ENCODE measurements at places on chromosomes 4 and X.

- no peak for DNase-seq
Observed at GRCh38 chr4:169791062-169791461, 33.3 kb upstream of the HPF1 start.

DNA sequence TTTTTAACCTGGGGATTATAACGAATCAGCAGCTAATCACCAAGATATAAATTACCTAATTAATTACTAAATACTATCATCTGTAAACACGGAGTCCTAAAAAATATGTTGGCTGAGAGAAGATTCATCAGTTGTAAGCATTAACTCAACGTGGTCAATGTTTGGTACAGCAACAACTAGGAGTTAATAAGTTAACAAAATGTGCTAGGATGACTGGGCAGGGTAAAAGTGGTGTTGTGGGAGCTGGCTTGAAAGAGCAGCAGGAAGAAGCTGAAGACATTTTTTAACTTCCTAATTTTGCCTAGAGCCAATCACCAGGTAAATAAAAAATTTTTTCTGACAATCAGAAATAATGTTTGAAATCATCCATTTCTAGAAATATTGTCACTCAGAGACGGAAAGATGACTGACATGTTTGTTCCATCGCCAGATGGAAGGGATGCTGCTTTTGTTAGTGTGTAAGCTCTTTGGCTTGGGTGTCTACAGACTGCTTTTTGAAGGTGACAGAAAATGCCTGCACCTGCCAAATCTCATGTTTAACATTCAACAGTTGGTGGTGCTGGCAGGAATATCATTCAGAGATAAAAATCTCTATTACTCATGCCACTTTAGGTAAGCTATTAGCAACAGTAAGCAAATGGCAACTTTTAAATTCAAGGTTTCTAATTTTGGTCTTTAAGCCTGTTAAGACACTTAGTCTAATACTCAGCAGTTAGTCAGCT, 1126.9 kb downstream of the STPG2 start:
- no peak for DNase-seq

- DNase-seq, result no peak
Observed at GRCh38 chr4:113524505-113525186, 236.9 kb downstream of the CAMK2D start.

DNA sequence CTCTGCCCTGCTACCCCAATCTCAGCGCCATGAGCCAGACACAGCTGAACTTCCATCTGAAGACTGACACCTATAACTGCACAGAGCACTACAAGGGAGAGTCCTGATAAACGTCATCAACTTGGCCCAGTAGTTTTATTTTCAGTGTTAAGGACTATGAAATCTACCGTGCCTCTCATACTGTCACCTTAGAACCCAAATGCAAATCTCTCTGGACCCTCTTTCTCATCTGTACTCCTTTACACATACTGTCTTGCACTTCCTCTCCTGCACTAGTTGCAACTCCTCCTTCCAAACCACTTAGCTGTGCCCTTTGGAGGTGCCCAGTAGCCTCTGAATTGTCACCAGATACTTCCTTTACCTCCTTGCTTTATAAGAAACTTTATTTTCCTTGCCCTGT, 420.2 kb upstream of the CNKSR2 start:
- no peak for DNase-seq

- no peak for DNase-seq
Observed at GRCh38 chr4:180953572-180953971, 1289.6 kb upstream of the TENM3 start.

DNA sequence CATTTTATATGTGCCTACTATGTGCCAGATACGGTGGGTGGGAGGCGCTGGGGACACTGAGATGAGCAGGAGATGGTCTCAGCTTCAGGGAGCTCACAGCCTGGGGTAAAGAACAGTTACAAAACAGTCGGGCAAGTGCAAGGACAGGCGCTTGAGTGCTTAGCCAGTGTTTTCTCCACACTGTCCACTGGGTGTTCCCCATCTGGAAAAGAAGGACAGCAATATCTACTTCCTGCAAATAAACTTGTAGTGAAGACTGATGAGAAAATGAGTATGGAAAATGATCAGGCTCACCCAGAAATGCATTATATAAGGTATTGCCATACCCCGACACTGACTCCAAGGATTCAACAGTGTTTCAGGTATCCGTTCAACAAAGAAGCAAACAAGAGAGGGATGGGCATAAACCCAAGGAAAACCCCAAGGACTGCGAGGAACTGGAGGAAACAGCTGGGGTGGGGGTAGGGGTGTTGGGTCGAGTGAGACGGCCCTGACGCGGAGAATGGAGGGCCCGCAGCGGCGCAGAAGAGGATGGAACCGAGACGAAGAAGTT, 835 bp downstream of the TMEM185A start:
- DNase-seq, result no peak

GRCh38 chr4:168506014-168506413, 9.2 kb downstream of the PALLD start:
- no peak for DNase-seq

GRCh38 chr4:16582036-16582435, 316.4 kb downstream of the LDB2 start:
- DNase-seq, result no peak

- DNase-seq, result no peak
Observed at GRCh38 chr4:41120297-41121217, 93.8 kb downstream of the APBB2 start.

DNA sequence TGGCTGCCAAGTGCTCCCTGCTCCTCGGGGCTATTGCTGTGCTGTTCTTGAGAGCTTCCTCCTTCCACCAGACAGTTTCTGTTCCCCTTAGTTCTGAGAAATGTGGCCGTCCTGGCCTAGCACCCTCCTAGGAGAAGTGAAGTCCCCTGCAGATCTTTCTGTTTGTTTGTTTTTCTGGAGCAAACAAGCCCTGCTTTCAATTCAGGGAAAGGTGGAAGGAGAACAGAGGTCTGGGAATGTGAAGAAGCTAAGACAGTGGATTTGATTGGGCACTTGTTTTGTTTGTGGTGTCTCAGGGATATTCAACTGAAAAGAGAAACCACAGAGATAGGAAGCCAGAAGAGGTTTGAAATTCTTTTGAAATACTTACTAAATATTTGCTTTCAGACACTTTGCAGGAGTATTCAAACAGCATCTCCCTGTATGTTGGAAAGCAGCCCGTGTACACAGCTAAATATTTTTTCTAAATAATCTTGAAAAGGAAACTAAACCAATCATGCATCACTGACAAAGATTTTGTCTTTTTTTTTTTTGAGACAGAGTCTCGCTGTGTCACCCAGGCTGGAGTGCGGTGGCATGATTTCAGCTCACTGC, 36.5 kb upstream of the PPM1K start:
- DNase-seq, result no peak

GRCh38 chrX:129597905-129598304, 56.9 kb downstream of the APLN start:
- DNase-seq, result no peak

DNA sequence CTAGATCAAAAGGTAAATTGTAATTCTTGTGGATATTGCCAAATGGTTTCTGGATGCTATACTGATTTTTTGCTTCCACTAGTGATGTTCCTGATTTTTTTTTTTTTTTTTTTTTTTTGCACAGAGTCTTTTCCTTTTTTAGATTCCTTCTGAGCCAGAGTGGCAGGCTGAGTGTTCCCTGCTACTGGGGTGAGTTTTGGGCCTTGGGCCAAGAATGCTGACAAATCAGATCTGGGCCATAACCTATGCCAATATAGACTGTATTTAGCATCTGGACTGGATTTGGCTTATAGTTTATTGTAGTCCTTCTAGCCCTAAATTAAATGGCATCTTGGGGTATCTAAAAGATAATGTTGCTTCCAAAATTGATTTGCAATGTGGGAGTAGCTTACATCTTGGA, 52.8 kb downstream of the REPS2 start:
- no peak for DNase-seq

- DNase-seq, result no peak
Observed at GRCh38 chrX:70664726-70665125, 220.1 kb downstream of the DLG3 start.

DNA sequence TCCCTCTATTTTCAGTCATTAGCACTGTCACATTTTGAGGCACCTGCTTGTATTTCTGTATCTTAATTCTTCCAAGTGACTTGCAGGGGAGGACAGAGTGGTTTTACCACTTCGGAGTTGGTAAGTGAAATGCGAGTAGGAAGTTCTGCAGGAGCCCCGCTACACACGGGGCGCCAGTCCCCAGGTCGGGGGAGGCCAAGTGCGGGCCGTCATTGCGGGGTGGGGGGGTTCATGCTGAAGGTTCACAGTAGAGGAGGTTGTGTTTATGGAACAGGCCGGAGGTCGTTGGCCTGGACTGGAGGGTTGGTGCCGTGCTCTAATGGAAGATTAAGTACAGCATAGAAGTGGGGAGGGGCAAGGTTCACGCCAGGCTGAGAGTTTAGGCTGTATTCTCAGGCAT, 44.0 kb downstream of the LRP2BP start:
- no peak for DNase-seq

- DNase-seq, result no peak
Observed at GRCh38 chr4:39846120-39846519, 131.6 kb downstream of the PDS5A start.

All from esophagus muscularis mucosa (tissue), 4 donors.